ENCODE measurements at places on chromosomes 1 and 21.

- H3K4me1 ChIP-seq, result peaks cover 41% of the 10 kb centered on the region
- H3K27me3 ChIP-seq, result no peaks in the 10 kb centered on the region
- DNase-seq, result no peak
- no peak overlapping the region for H3K27ac ChIP-seq
Observed at GRCh38 chr1:76240316-76240715, 165.8 kb downstream of the ST6GALNAC3 start.

DNA sequence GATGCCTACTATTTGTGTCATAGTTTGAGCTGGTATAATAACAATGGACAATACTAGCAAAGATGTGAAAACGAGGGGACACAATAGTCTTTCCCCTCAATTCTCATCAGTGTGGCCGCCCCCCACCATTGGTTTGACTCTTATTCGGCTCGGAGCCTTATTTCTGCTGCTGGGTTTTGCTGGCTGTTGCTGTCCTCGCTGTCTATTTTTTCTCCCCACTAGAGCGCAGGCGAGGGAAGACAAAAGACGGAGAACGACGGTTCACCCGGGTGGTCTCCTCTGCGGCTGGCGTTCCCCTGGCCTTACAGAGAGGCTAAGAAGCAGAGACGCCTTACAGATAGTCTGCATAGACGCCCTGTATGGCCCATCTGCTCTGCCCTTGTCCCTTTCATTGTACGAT lies 19.4 kb downstream of the CLIC6 start:
- peak; percentile 71 for DNase-seq
- H3K36me3 ChIP-seq, result peaks cover 2% of the 10 kb centered on the region
- H3K4me1 ChIP-seq, result no peaks in the 10 kb centered on the region
- no peak overlapping the region for H3K4me3 ChIP-seq
- H3K27me3 ChIP-seq, result no peaks in the 10 kb centered on the region

GRCh38 chr1:116574581-116575291 lies 3.9 kb upstream of the CD58 start:
- peaks cover 9% of the 10 kb centered on the region for H3K4me1 ChIP-seq
- H3K27me3 ChIP-seq, result peaks cover 6% of the 10 kb centered on the region
- H3K36me3 ChIP-seq, result peaks cover 4% of the 10 kb centered on the region
- DNase-seq, result peak; percentile 61

- no peak overlapping the region for H3K4me3 ChIP-seq
- no peak overlapping the region for H3K27ac ChIP-seq
Observed at GRCh38 chr21:29359718-29360117, 61.0 kb downstream of the BACH1 start.

Data from endothelial cell (in vitro differentiated cells).